Fibroblast of pulmonary artery (primary cell): ENCODE measurements at places on chromosomes 16 and 17.

DNA sequence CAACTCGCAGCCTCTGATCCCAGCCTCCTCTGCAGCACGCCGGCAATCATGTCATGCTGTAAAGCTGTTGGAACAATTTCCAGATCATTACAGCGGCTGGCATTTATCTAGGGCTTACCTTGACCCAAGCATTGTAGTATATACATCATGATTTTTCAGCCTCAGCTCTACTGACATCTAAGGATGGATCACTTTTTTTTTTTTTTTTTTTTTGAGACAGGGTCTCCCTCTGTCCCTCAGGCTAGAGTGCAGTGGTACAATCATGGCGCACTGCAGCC, 103.3 kb downstream of the CMIP start:
- no peak for DNase-seq

GRCh38 chr17:81448950-81449349, 53.7 kb downstream of the BAHCC1 start:
- DNase-seq = no peak

- DNase-seq = no peak
These were observed 1.6 kb downstream of the COASY start for GRCh38 chr17:42563543-42563942.

- DNase-seq = no peak
These were observed 4.2 kb upstream of the NDRG4 start for GRCh38 chr16:58495521-58496331.

DNA sequence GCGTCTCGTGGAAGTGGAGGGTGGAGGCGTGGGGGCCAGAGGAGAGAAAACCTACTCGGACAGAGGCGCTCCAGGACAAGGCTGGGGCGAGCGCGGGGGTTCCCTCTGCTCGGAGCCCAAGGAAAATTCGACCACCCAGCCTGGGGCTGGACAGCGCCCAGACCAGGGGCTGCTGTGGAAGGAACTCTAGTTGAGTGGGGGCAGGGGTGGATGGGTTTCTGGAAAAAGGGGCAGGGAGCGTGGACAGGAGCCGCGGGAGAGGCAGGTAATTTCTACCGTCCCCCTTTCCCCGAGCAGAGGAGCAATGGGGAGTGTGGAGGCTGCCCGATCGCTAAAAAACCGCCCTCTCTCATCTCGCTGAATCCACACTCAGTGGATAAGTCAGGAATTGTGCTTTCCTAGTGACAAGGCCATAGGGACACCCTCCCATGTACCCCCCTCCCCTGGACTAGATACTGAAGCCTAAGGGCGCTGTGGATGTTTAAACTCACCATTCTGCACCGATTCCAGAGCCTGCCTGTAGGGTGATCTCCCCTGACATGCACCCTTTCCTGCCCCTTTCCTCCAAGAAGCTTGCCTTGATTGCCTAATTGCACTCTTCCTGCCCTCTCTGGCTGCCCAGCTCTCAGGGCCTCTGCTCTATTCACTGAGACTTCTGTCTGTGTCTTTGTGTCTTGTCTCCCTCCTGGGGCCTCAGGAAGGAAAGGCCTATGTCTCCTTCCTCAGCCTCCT, 90.7 kb upstream of the TMEM97 start:
- peak; percentile 13 for DNase-seq

DNA sequence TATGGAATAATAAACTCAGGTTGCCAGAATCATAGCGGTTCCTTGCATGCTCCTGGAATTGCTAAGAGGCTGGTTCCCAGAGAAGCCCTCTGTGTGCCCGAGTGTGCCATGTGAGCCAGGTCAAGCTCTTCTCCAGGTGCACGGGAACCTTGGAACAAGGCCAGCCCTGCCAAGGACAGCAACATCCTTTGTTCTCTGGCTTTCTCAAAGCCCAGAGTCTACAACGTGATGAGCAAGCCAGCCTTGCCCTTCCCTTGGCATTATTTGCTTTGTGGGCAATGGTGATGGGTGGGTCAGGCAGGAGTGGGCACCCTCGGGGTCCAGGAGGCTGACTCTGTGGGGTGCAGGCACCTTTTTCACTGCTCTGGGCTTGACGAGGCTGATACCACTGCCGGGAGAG, 14.2 kb upstream of the SEC14L1 start:
- no peak for DNase-seq

GRCh38 chr16:24854607-24855171, 8.9 kb downstream of the SLC5A11 start:
- no peak for DNase-seq

DNA sequence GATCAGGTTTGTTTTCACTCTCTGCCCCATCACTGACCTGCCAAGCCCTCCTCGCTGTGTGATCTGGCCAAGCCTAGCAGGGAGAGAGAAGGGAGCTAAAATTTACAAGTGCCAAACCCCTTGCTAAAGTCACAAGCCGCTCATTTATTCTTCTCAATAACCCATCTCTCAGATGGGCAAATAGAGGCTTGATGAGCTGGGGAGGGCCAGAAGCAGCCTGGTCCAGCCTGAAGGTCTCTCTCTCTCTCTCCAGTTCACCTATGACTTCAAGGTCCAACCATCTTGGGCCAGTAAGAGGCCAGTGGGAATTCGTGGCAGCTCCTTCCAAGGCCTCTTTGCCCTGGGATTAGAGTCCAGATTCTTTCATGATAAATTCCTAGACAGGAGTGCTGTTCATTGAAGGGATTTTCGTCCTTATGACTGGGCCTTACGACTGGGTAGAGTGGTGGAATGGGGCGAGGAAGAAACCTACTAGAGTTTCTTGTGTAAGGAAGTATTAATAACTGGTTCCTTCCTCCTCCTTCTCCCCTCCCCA, 3.4 kb downstream of the CA7 start:
- DNase-seq = no peak

- peak; percentile 98 for DNase-seq
These were observed 885 bp upstream of the VASN start for GRCh38 chr16:4370570-4371356.

DNA sequence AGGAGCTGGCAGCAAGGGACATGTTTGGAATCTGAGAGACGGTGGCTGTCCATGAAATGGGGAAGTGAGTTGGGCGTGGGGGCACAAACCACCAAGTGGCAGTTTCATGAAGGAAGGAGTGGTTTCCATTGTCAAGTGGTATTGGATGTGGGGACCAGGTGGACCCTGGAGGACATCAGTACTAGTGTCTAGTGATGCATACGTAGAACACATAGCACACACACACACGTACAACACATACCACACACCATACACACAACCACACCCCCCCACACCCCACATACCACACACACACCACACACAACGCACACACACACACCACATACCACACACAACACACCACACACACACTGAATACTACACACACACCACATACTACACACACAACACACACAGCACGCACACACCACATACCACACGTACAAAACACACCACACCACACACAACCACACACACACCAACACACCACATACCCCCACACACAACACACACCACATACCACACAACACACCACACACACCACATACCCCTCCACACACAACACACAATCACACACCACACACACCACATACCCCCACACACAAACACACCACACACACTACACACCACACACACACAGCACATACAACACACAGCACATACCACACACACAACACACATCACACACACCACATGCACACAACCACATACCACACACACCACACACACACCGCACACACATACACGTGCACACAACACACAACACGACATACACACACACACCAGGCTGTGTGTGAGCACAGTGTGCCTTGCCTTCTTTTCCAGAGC, 41.1 kb upstream of the GSE1 start:
- no peak for DNase-seq

GRCh38 chr17:71099003-71099714, 929.8 kb downstream of the KCNJ2 start:
- no peak for DNase-seq

- DNase-seq = no peak
These were observed 33.1 kb upstream of the MEIOC start for GRCh38 chr17:44623070-44623725.

GRCh38 chr17:4527134-4527533, 28.1 kb downstream of the MYBBP1A start:
- no peak for DNase-seq

- DNase-seq = peak; percentile 72
These were observed at the start of gene DLX3 for GRCh38 chr17:49995055-49995738. TSS of gene DLX3 (minus strand) at chr17:49995224. CDS start at chr17:49994998, 226 bp downstream.

- DNase-seq = peak; percentile 53
These were observed 173.3 kb upstream of the CACNG5 start for GRCh38 chr17:66661411-66662256.

GRCh38 chr16:86499889-86500707, 10.2 kb upstream of the FOXF1 start:
- no peak for DNase-seq

DNA sequence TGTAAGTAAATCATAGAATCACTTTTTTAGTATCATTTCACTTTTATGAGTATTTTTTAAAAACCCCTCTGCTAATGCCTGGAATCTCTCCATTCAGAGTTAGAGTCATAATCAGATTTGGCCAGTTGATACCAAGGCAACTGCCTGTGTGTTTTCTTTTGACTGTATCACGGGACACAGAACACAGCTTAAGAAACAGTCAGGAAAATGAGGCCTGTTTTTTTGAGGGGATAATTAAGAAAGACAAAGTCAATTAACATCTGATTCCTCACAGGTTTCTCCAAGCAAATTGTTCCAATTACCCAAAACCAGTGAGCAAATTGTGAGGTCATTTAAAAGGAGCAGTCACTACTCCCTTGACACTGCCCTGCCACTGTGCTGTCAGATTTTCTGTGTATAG, 944.5 kb upstream of the SOX9 start:
- no peak for DNase-seq

- peak; percentile 59 for DNase-seq
These were observed 11.4 kb upstream of the HOXB9 start for GRCh38 chr17:48637323-48638260.

GRCh38 chr17:16281351-16281750, 64.3 kb downstream of the PIGL start:
- peak; percentile 31 for DNase-seq

- DNase-seq = no peak
These were observed 25.4 kb upstream of the HOXB13 start for GRCh38 chr17:48753794-48754499.

DNA sequence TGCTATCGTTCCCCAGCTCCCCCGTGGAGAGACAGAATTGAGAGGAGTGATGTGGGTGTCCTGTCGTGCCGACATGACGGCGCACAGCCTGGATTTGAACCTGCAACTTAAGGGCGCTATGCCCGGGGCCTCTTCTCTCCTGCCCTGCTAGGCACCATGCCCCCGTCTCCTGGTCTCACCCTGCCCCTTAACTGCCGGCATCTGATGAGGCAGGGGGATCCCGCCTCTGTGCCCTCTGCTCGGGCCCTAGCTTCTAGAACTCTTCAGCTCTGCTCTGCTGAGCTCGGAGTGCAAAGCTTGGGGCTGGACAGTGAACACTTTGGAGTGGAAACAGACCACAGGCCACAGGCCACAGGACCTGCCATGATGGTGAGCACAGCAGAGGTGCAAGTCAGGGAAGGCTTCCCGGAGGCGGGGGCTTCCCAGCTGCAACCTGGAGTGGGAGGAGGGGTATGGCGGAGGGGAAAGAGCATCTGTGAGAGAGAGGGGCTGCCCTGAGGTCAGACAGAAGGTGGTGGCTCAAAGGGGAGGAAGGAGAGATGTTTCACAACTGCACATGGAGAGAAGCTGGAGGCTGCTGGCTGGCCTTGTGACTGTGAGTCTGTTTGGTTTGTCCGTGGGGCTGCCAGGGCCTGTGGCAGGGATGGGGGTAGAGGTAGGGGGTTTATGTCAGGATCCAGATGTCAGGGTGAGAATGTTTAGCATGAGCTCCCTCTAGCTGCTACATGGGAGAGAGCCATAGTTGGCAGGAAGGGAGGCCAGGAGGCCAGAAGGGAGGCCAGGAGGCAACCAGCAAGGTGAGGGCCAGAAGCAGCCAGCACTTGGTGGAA, 107.8 kb downstream of the CRLF3 start:
- DNase-seq = peak; percentile 31

DNA sequence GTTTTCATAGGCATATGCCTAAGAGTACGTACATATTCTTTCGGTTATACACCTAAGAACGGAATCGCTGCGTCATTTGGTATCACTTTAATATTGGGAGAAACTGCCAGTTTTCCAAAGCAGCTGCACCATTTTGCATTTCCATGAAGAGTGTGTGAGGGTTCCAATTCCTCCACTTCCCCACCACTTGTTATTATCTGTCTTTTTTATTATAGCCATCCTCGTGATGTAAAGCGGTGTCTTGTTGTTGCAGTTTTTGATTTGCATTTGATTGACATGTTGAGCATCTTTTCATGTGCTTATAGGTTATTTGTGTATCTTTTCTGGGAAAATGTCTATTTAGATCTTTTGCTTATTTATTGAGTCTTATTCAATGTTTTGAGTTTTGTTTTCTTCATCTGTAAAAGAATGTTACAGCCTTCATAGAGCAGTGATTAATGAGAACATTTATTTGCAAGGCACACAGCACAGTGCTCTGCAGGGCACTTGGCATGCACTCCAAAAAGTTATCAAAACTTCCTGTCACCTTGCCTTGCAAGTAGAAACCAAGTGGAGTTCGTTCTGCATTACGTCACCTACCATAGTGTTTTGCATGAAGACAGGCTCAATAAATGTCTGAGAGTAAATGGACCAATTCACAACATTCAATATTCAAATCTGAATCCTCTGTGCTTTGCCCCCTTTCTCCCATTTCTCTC, 26.6 kb upstream of the ST6GALNAC1 start:
- DNase-seq = no peak

GRCh38 chr16:48156790-48157209, 1.0 kb upstream of the ABCC12 start:
- peak; percentile 85 for DNase-seq

GRCh38 chr16:29148867-29149272, 164.0 kb downstream of the LAT start:
- DNase-seq = no peak

DNA sequence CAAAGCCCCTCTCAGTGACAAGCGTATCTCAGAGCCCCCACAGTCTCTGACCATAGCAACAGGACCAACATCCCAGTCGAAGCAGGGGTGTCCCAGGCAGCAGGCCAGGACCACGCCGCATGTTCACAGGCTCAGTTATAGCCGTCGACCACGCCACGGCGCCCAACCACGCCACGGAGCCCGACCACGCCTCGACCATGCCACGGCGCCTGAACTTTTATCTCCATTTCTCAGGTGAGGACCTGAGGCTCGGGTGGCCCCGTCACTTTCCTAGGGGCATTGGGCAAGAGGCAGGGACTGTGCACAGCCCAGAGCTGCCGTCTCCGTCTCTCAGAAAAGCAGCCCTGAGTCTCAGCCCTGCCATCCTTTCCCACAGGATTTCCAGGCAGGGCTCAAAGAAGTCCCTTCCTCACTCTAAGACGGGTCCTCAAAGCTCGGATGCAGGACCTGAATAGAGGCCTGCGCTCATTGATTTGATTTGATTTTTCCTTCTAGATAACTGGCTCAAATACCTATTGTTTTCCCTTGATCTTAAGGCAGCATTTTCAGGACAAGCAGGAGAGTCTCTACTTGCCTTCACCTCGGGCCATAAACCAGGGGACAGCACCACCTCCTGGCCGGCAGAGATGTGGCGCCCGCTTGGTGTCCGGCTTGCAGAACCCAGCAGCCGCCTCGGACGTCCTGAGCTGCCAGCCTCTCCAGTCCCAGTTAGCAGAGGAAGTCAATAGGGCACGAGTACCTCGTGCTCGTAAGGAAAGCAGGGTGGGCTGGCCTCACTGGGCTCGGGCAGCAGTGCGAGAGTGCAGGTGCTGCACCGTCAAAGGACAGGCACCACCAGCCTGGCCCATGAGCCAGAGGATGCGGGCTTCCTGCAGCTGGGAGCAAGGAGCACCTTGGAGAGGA, 38.8 kb downstream of the C16orf95 start:
- DNase-seq = peak; percentile 87

GRCh38 chr17:31225831-31226230, 71.2 kb downstream of the OMG start:
- no peak for DNase-seq

- DNase-seq = no peak
These were observed 123.9 kb upstream of the CIBAR2 start for GRCh38 chr16:85235991-85236817.

- peak; percentile 89 for DNase-seq
These were observed 119.6 kb downstream of the CDH11 start for GRCh38 chr16:65002265-65002664.
